ENCODE measurements at places on chromosomes 11 and 22.

DNA sequence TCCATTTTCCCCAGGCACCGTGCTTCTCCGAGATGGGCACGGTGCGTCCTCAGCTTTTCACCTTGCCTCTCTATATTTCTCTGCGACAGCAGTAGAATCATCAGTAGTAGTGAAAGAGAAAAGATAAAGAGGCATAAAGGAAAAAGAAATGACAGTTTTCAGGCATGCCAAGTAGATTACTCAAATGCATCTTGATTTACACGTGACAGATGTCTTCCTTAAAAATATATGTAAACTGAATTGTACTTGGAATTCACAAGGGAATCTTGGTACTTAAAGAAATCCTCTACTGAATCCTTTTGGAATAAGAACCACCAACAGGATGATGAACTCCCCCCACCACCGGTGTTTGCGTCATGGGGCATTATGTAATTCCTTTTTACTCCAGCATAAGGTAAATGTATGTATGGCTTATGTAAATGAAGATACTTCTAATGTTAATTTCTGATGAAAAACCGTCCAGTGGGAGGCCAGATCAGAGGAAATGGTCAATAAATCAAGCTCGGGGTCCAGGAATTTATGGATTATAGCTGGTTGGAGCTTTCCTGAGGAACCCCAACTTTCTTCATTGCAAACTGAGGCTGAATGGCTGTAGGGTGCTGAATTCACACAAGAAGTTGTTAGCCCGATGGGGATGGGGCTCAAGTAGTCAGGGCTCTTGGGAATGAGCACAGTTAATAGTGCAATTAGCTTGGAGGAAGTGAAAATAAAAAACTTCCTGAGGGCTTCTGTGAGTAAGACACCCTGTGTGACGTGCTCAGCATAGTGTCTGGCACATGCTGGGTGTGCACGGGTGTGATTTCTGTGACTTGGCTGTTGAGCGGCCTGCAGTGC, 630.4 kb downstream of the OPCML start:
- DNase-seq, result no peak

- DNase-seq, result no peak
Measured at GRCh38 chr11:114219559-114220349, 76.4 kb upstream of the NNMT start.

GRCh38 chr11:12042215-12042676, 33.8 kb upstream of the DKK3 start:
- DNase-seq, result no peak

DNA sequence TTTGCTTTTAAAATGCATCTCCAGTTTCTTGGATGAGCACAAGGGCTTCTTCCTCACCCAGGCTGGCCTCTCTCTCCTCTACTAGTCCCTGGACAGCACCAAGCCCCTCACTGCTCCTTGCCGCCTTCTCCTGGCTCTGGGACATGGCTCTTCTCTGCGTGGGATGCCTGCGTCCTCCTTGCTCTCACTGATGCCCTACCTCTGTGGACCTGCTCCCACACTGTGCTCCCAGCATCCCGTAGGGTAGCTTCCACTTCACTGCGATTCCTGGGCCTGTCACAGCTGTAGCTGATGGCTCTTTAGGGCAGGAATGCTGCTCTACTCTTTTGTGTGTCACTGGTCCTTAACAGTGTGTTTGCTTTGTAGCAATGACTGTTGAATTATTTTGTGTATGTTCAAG, 136.3 kb downstream of the SNX19 start:
- no peak for DNase-seq

DNA sequence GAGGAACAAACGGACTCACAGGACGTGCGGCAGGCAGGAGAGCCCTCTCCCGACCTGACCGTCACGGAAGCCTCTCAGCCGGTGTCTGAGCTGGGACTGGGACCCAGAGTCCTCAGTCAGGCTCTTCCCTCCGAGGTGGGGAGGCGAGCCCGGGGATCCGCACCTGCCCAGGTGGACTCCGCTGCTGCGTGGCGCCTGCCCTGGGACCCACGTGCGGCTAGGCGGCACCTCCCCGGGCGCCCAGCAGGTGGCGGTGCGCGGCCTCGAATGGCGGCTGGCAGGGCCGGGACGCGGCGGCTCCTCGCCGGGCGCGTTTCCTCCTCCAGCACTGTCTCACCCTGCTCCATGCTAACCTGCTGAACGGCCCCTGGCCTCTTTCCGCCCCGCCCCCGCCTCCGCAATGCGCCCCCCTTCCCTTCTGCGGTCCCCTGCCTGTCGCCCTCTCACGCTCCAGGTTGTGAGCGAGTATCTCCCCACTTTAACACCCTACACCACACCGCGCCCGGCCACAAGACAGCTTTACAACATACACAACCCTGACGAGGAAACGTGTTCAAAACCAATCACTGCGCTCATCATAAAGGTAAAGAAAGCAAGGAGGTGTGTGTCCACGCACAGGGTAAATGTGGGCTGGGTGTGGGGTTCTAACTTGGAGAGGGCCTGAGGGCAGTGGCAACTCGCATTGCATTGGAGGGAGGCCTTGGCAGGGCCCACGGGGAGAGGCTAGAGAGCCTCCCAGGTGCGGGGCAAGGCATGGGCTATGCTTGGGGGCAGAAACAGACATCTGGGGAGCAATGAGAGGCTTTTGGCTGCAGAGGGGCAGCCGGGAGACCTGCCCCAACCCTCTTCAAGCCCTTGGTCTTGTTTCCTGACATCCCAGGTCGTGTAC, 25.9 kb upstream of the ATXN10 start:
- no peak for DNase-seq

DNA sequence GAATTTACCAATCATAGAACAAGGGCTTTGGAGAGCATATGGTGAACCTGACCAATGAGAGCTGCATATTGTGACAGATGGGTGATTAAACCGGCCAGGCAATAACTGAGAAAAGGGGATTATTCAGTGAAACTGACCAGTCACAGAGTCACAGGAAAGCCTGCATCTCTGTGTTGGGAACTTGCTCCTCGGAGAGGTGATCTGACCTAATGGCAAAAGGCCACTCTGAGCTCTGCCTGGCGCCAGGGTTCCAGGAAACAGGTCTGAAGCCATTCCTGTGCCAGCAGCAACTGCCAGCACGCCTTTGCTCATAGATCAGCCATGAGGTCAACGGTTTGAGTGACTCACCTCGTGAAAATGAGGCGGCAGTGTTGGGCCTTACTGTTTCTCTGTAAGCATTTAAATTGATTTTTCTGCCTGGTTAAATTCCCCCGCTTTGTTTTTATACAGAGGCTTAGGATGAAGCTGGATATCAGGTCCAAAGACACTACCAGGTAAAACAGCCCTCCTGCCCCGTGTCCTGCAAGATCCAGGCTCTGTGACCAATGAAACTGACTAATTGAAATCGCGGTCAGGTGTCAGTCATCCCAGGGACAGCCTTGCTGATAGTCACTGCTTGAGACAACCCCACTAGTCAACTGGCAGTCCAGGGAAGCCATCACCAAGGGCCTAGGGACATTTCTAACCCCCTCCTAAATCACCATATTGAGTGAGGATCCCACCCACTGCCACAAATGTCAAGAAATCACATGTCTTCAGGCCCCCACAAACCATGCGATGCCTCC, 35.8 kb upstream of the MYOD1 start:
- no peak for DNase-seq

DNA sequence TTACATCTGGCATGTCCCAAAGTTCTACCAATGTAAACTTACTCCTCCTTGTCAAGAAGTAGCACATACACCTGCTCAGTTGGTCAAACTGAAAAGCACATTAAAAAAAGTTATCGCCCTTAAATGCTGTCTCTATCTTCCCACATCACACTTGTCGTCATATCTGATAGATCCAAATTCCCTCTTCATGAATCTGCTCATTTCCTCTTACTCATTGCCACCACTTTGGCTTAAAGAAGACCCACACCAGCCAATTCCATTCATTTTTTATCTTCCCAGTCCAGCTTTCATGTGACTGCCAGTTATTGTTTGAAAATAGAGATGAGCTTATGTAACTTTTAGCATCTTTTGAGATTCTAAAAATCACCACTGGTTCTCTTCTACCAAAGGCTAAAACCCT, 305.9 kb upstream of the MTNR1B start:
- no peak for DNase-seq

Data from cortex of kidney (tissue), 1 donor.